ENCODE measurements at places on chromosomes 3 and 15.

GRCh38 chr3:7978087-7978422, 523.6 kb upstream of the LMCD1 start:
- no peak for DNase-seq

GRCh38 chr3:4062621-4063020, 240.5 kb upstream of the SETMAR start:
- DNase-seq, result no peak

DNA sequence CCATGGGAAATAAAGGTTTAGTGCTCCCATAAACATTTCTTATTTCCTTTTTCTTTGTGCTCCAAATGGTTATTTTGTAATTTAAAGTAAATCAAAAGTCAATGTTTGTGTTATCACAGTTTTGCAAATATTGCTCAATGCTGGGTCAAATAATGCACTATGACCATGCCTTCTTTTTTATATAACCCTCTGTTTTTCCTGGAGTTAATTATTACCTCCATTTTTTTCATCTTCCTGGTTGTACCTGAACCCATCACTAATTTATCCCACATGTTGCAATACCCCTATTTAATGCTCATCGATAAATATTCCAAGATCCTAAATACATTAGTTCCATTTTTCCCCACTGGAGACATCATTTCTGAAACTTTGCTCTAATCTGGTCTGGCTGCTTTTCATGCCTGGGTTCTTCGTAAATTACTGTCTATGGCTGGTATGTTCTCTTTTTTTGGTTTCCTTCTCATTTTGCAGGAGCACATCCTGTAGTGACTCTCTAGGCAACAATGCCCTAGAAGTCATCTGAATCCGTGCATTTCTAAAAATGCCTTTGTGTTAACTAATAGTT, 66.4 kb downstream of the OXNAD1 start:
- DNase-seq, result no peak

DNA sequence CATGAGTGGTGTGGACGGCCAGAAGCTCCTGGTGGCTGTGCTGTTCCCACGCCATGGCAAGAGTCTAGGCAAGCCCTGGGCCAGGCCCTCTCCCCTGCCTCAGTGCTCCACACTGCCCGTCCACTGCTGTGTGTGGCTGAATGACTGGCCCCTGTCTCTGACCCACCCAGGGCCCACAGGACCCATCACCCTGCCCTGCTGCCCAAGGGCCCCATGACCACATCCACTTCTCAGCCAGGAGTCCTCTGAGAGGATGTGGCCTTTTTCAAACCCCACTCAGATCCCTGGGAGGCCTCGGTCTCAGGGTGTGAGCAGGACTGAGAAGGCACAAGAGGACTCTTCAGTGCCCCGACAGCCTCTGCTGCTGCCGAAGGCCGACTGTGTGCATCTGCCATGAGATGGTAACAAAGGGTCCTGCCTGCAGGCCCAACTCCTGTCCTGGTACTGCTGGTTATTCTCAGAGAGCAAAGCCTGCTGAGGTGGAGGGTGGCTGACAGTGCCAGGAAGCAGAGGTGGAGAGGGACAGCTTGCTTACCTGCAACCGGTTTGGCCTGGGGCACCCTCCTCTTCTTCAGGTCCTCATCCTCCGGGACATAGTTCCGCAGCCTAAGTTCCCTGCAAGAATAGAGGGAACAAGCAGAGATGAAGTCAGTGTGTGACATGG, 47.5 kb downstream of the PTH1R start:
- DNase-seq, result no peak

GRCh38 chr15:40063563-40064011, 24.6 kb upstream of the SRP14 start:
- DNase-seq, result no peak

DNA sequence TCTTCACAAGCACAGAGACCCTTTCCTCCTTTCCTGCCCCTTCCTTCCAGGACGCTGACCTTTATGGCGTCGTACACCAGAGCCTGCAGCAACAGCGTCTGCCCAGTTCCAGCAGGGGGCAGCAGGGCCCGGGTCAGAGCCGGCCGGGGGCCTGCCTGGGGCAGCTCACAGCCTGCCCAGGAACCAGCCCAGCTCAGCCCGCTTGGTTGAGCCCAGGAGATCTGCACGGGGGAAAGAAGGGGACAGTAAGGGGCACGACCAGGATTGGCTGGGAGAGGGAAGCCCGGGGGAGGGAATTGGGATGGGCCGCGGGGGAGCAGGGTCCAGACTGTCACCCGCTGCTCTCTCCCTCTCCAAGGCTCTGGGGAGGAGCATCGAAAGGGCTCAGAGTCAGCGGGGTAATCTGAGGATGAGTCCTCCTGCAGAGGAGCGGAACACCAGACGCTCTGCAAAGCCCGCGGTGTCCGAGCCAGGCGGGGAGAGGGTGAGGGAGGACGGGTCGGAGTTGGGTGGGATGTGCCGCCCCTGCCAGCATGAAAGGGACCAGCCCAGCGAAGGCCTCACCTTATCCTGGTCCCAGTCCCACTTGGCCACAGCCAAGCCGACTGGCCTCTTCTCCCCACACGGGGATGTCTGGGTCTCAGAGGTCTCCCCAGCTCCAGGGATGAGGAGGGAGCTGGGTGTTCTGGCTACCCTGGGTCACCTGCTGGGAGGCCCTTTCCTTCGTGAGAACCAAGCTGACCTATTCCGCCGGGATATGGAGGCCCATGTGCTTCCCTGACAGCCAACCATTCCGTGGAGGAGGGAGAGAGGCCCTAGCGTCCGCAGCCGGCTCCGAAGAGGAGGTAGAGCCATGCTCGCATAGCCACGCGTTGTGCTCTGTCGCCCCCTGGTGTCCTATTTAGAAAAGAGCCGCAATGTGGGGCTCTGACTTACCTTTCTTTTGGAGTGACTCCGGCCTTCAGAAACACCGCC, 7.4 kb upstream of the IGDCC3 start:
- peak; percentile 70 for DNase-seq

DNA sequence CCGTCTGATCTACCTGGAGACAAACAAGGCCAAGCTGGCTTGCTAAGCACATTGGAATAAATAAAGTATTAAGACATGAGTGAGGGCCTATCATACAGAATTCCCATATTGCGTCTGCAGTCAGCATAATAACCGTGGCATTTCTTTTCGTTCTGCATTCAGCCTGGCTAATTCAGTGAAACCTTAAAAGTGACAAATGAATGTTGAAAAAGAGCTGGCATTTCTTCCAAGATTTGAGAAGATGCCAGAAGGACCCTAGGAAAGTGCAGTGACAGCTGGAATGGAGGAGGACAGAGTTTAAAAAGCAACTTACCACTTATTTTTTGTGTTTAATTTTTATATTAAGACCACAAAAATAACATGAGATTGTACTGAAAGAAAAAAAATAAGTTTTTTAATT, 67.1 kb downstream of the SUCLG2 start:
- no peak for DNase-seq

GRCh38 chr3:12579905-12580304, 23.0 kb downstream of the MKRN2 start:
- DNase-seq, result no peak

DNA sequence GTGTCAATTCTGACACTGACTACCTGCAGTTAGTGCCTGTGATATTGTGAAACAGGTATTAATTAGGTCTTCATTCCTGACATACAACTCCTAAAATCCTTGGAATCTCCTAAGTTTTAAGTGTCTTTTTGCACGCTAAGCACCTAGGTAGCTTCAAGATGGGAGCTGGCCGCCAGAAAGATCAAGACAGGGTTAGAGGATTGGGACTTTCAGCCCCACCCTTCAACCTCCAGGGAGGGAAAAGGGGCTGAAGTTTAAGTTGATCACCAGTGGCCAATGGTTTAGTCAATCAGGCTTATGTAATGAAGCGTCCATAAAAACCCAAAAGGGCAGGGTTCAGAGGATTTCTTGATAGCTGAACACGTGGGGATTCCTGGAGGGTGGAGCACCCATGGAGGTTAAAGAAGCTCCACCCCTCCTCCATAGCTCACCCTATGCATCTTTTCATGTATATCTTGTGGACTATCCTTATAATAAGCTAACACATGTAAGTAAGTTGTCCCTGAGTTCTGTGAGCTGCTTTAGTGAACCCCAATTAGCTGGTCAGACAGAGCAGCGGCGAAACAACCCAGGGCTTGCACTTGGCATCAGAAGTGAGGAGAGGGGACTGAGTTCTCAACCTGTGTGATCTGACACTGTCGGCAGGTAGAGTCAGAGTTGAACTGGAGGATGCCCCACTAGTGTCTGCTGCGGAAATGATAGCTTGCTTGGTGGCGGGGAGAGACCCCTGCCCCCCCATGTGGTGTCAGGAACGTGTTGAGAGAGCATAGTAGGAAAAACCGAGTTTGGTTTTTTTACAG, 12.8 kb upstream of the SRP14 start:
- no peak for DNase-seq

GRCh38 chr3:156630081-156630772, 44.2 kb upstream of the TIPARP start:
- DNase-seq, result no peak

DNA sequence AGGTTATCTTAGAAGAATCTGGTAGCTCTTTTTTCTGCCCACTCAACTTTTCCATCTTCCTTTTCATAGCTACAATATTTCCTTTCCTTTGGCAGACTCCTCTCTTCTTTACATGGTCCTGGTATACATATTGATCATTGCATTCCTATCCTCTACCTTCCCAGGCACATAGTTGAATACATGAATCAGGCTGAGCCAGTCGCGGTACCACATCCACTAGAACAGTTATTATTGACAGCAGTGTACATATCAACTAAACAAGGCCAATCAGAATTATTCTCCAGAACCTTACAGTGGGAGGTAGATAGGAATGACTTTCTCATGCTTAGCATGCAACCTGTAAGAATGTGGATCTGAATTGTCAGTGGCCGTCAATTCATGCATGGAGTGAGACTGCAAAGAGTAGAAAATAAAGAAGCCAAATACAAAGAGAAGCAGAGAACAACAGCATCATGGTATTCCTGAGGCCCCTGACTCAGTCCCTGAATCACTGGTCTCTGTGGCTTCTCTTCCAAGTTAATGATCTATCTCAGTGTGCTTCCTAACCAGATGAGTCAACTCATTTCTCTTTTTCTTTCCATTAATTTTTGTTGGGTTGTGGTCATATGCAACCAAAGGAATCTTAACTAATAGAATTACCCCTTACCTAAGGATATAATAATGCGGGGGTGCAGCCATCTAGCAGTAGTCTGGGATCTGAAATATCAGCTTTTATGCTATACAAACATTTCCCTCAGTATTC, 60.9 kb upstream of the DCBLD2 start:
- no peak for DNase-seq

GRCh38 chr15:63112871-63113270, 8.8 kb upstream of the LACTB start:
- DNase-seq, result no peak

GRCh38 chr3:178382449-178383061, 153.7 kb upstream of the KCNMB2 start:
- DNase-seq, result no peak

GRCh38 chr3:158379517-158379916, 191.5 kb upstream of the MLF1 start:
- no peak for DNase-seq

- no peak for DNase-seq
Observed at GRCh38 chr15:80608688-80609087, 86.4 kb upstream of the ABHD17C start.

DNA sequence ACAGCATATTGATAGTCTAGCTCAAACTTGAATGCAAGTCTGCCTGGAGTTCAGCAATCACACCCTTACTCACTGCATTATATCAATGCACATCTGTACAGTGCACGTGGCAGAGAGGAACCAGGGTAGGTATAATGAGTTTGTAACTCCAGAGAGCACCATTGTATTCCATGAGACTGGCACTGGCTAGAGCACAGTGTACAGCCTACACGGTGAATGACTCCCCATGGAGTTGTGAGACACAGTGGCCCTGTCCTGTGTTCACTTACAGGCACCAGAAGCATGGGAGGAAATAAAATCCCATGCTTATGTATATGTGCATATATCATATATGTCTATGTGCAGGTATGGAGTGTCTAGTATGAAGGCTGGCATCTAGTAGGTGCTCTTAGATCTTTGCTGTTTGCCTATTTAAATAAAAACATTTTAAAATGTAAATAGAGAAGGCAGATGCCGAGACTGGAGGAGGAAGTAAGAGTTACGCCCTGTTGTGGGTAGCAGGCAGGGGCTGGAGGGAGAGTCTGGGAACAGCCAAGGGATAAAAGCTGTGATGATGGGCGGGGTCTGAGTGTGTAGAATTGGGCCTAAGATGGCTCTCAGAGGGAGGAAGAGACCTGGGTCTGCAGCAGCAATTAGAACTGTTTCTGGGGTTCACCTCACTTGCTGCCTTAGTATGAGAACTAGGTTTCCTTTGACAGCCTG, 360.7 kb upstream of the ICE2 start:
- DNase-seq, result no peak

DNA sequence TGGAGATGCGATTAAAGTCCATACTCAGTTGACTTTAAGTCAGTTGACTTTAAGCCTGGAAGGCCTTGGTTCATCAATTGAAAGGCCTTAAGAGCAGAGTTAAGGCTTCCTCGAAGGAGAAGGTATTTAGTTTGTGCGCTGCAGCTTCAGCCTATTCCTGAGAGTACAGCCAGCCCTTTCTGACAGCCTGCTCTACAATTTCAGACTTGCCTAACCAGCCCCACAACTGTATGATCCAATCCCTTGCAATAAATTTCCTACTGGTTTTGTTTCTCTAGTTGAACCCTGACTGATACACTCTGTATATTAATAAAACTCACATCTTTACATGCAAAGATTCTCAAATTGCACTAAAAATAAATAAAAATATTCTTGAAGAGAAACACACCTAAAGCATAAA, 66.1 kb upstream of the RORA start:
- no peak for DNase-seq

DNA sequence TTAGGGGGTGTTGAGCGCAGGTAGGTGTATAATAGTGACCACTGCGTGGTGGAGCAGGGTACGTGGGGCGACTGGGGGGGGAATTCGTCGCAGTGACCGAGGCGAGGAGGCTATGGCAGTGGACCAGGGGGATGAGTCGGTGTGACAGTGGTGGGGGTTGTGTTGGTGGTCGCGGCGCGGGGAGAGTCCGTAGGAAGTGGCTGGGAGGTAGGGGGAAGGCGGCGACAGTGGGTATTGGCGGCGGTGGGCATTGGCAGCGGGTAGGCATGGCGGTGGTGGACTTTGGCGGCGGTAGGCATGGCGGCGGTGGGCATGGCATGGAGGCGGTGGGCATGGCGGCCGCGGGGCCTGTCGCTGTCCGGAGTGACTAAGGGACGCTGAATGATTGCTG, 739 bp downstream of the SNRPN start:
- DNase-seq, result no peak

DNA sequence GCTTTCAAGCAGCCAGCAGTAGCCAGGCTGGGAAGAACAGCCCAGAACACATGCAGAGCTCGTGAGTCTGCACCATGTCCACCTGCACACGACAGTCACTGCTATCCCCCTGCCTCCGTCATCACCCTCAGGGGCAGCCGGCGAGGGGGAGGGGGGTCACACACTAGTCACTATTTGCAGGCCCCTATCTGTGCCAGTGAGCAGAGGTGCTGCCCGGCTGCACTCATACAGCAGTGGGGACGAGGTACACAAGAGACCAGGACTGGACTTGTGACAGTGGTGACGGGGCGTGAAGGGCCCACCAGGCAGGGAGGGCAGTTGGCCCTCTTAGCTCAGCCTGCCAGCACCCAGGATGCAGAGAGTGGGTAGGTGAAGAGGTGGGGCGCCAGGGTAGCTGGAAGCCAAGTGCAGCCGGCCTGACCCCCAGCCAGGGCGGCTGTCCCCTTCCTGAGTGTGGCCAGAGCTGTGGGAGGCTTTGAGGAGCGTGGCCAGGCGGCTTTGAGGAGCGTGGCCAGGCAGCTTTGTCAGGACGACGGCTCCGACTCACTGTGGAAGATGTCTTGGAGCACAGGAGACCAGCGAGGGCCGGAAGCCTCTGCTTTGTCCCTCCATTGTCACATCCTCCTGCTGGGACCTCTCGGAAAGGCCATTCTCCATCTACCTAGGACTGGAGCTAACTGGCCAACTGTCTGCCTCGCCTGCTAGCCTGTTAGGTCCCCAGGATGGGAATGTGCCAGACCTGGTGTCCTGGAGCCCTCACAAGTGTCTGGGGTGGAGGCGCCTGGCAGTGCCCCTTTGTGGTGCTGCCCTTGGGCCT, 52.1 kb upstream of the FGD5 start:
- no peak for DNase-seq

Data from stimulated activated CD8-positive, alpha-beta memory T cell treated with anti-CD3 and anti-CD28 coated beads, Interleukin-4, amount 100 ng/mL, for 4 hours (primary cell).